ENCODE measurements at places on chromosomes 5 and 9.

GRCh38 chr5:138625134-138625533 lies 49.9 kb upstream of the HSPA9 start:
- DNase-seq = no peak

- no peak for DNase-seq
These were observed 38.3 kb upstream of the TENT4A start for GRCh38 chr5:6674886-6675285.

- DNase-seq = no peak
These were observed 165.8 kb upstream of the ANKH start for GRCh38 chr5:15037247-15037908.

GRCh38 chr5:150064681-150065220 lies 21.6 kb downstream of the CSF1R start:
- DNase-seq = no peak

- DNase-seq = no peak
These were observed 60.3 kb downstream of the TTC39B start for GRCh38 chr9:15246708-15247107.

DNA sequence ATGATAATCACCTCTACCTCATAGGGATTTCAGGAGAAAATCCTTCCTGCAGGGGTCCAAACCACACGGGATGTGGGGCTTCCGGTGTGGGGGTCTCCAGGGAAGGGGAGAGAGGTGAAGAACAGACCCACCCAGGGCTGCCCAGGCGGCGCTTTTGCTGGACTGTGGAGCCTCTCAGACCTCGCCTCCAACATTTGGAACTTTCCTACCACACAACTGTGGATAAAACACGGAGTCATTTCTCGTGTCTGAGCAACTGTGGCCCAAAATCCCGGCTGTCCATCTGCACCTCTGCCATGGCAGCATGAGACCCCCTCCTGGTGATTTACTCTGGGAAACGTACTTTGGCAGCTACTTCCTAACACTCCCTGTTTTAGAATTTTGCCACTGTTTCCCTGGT lies 307.8 kb upstream of the IRX4 start:
- no peak for DNase-seq

DNA sequence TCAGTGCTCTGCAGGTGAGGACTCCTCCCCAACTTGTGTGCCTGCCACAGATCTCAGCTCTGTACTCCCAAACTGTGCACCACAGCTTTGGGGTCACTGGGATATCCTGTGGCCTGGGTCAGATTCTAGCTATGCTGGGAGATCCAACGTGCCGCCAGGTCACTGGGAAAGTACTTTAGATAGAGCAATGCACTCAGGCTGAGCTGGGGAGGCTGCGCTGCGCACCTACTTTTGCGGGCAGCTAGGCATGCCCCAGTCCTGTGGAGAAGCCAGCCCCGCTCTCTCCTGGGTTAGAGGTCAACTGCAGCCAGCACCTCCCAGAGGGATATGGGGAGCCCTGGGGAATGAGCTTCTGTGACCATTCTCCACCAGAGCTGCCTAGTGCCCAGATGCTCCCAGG lies 552.1 kb upstream of the CDH9 start:
- no peak for DNase-seq

- no peak for DNase-seq
These were observed at the start of gene CCDC180 for GRCh38 chr9:97307500-97308163. TSS of gene CCDC180 (plus strand) at chr9:97307659. CDS start at chr9:97308064, 405 bp downstream.

DNA sequence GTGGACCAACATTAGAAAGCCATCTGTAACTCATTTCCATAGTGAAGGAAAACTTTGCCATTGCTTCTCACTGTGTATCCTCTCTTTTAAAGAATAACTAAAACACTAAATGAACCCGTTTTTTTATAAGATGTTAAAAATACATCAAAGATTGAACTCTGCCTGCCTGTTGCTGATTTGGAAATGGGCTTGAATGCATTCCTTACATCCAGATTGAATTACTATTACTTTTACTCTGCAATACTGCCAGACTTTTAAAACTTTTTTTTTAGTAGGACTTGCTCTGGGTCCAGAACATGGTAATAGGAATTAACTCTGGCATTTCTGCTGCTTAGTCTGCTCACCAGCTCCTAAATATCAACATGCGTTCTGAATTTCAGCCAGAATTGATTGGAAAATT lies 176.8 kb upstream of the PAPPA start:
- DNase-seq = no peak

DNA sequence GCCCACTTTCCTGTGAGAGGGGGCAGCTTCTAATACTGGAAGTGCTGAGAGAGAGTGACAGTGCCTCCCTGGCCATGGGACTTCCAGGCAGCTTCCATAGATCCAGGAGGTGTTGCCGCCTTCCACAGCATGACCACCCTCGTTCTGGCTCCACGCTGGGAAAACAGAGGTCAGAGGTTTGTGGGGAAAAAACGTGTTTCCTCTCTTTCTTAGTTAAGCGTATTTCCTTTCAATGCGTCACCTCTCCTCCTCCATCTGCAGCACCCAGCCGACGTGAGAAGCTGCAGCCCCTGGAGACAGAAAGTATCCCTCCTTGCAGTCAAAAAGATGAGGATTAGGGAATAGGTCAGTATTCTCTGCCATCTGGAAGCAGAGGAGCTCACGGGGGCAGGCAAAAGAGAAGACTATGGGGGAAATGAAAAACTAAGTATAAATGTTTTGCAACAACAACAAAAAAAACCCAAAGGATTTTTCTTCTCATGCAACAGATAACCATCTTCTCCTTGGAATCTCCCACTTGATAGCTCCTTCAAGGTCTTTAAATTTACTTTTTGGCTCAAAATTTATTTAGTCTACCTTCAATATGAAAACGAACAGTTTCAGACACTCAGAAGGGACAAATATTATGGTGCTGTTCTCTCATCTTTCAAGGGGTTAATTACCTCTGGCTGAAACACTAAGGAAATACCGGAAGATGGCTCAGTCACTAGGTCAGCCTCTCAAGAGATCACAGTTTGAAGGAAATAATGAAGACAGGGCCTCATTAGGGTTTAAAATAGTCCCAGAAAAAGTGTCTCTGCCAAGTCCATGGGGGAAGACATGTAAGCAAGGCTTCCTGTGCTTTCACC lies 38.0 kb downstream of the MTMR12 start:
- no peak for DNase-seq

GRCh38 chr5:64958757-64959391 lies 190.1 kb downstream of the CWC27 start:
- DNase-seq = peak; percentile 10

GRCh38 chr5:98726258-98726657 lies 47.2 kb upstream of the RGMB start:
- DNase-seq = no peak

- DNase-seq = peak; percentile 9
These were observed 731.3 kb downstream of the DTWD2 start for GRCh38 chr5:118257066-118257465.
